ENCODE measurements at places on chromosomes 12 and 14. TPM values are rescaled to one million over a fixed set of nuclear protein-coding genes. Genes with fewer than 3 reads are reported as not detected.

The CSRP2 gene
- total RNA-seq = 20.3 TPM

The HEATR5A gene
- total RNA-seq = 46.1 TPM

The SDR9C7 gene
- total RNA-seq = not detected

The CLEC7A gene
- not detected for total RNA-seq

The MMP19 gene
- total RNA-seq = 5.2 TPM

The IRAK3 gene
- 2.0 TPM for total RNA-seq

The CCDC197 gene
- not detected for total RNA-seq

The NAV3 gene
- total RNA-seq = 126 TPM

Measured in uterine smooth muscle cell (primary cell).